ENCODE measurements at places on chromosomes 4 and X.
A peak's percentile ranks its signal among the peaks of the same experiment; 100 is the strongest.

GRCh38 chr4:11929080-11929479, 500.4 kb upstream of the HS3ST1 start:
- DNase-seq: no peak

- no peak for DNase-seq
Observed at GRCh38 chr4:151993521-151993920, 232.7 kb upstream of the GATB start.

DNA sequence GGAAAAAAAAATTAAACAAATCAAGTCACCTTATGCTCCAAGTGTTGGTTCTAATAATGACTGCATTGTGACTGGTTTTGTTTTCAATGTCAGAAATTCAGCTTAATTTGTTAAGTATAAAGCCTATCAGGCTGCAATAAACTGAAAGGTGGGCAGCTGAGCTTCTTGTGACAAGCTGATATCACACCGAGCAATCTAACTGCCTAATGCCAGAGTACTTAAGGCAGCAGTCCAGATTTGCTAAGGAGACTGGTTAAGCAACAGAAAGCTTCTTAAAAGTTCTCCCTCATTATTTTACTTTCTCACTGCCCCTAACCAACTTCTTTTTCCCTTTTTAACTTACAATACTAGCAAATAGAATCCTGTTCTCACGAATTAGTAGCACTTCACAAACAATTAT, 201.0 kb downstream of the MAB21L2 start:
- no peak for DNase-seq

DNA sequence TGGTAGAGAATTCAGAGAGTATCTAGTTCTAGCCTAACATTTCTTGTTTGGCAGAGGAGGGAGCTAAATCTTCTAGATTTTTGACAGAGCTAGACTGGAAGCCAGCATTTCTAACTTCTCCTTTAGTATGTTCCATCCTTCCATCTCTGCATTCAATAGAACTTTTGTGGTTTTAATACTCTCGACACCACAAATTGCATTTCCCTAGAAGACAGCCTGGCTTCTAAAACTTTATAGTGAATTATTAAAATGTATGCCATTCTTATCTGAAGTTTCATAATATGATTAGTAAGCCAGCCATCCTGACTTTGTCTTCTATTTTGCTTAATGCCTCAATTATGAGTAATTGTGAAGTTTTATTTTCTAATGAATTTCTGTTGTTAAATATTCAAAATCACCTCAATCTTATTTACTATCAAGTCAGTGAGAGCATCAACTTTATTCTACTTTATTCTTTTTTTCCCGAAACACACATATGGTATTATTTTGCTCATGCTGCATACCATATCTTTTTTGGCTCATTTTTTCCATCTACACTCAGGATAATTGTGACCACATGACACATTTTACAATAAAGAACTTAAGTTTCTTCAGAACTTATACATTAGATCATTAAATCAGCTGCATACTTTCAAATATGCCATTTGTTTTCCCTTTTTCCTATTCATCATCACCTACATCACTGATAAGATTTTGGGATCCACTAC, 30.2 kb downstream of the EDNRA start:
- no peak for DNase-seq

GRCh38 chrX:73828080-73828720, 265.2 kb downstream of the CHIC1 start:
- DNase-seq: no peak

GRCh38 chr4:61443813-61444510, 243.8 kb downstream of the ADGRL3 start:
- DNase-seq: no peak

DNA sequence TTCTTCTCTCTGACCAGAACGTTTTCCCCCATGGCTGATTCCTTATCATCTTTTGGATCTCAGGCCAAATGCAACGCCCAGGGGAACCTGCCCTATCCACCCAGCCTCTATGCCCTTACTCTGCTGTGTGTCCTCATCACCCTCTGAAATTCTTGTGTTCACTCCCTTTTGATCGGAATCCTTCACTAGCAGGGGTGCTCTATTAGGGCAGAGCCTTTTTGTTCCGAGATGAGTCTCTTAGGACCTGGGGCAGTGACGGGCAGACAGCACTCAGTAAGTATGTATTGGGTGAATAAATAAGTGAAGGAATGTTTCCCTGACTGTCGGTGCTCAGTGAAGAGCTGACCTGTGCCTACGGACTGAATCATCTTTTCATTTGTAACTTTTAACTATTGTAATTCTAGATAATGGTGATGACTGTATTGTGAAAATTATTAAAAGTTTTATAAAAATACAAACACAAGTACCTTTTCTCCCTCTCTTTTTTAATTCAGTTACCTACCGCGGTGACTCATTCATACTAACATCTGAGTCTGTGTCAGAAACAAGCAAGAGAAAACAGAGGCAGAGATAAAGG, 4.8 kb upstream of the TENM3 start:
- DNase-seq: no peak

GRCh38 chr4:82989575-82990429, 20.8 kb downstream of the LIN54 start:
- no peak for DNase-seq

DNA sequence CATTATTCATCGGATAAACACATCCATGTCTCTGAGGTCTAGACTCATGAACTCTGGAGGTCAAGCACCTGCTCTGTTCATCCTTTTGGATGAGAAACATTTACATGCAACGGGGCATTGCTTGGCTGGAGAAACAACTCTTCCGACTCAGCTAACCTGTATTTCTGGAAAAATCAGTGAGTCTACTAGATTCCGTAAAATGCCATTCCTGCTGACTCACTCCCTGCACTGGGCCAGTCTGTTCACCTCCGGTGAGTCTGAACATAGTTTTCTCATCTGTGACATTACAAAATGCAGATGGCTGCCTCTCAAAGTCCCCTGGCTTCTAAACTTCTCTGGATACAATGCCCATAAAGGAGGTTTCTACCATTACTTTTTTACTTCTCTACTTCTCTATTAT, 185.7 kb upstream of the HS3ST1 start:
- DNase-seq: no peak

GRCh38 chrX:24494647-24495075, 29.6 kb downstream of the PDK3 start:
- DNase-seq: peak; percentile 49

GRCh38 chr4:23877758-23878229, 12.1 kb downstream of the PPARGC1A start:
- no peak for DNase-seq

DNA sequence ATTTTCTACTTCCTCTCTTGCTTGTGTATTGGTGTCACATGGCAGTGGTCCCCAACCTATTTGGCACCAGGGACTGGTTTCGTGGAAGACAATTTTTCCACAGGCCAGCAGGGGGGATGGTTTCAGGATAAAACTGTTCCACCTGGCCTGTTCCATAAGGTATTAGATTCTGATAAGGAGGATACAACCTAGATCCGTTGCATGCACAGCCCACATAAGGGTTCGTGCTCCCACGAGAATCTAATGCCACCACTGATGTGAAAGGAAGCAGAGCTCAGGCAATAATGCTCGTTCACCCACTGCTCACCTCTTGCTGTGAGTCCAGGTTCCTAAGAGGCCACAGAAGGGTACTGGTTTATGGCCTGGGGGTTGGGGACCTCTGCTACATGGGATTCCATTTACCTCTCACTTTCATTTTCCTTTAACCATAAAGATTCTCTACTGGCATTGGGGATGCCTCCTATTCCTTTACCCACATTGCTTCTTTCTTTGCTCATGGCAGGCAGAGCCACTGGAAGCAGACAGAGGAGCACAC, 38.1 kb downstream of the SEC31A start:
- DNase-seq: no peak

DNA sequence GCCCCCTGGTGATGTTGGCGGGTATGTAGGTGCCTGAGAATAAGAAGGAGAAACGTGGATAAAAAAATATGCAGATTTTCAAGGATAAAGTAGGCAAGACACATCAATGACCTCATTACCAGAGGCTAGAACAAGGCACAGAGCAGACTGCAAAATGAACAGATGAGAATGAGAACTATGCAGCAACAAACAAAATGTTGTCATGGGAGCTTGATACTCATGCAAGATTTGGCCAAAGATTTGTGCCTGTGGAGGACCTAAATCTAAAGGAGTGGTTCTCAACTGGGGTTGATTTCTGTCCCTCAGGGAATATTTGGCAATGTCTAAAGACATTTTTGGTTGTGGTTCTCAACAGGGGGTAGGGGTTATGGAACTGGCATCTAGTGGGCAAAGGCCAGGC, 177.3 kb downstream of the FRMPD4 start:
- DNase-seq: no peak

GRCh38 chr4:8123389-8123788, 35.2 kb downstream of the ABLIM2 start:
- DNase-seq: no peak

Measured in NCI-H1105 (cell line).